ENCODE measurements at places on chromosomes 3 and 15. TPM values are rescaled to one million over a fixed set of nuclear protein-coding genes. Genes with fewer than 3 reads are reported as not detected.

Gene TMCC1
- total RNA-seq = 28.3 TPM

Gene PLCH1
- total RNA-seq = 0.85 TPM

Gene SCAANT1
- not detected for total RNA-seq

Gene WDR93
- total RNA-seq = not detected

Gene ANKUB1
- total RNA-seq = not detected

Gene UROC1
- total RNA-seq = not detected

Gene ITGA11
- 31.4 TPM for total RNA-seq

Gene GOLGA8K
- total RNA-seq = 0.80 TPM

Gene CALML4
- total RNA-seq = 0.91 TPM

Gene PIK3CA
- total RNA-seq = 19.6 TPM

Gene IL17RC
- total RNA-seq = 35.0 TPM

Gene ACTC1
- 13,225 TPM for total RNA-seq

Gene NEK10
- 11.5 TPM for total RNA-seq

Gene GOLGA8O
- 1.2 TPM for total RNA-seq

Gene GOLGA6D
- total RNA-seq = not detected

Gene GLT8D1
- total RNA-seq = 29.2 TPM

Gene CAND2
- total RNA-seq = 76.2 TPM

Gene LRRIQ4
- total RNA-seq = not detected

Gene CLK3
- 53.1 TPM for total RNA-seq

Gene SLC33A1
- total RNA-seq = 22.4 TPM
